ENCODE measurements at places on chromosomes 12 and 14.

DNA sequence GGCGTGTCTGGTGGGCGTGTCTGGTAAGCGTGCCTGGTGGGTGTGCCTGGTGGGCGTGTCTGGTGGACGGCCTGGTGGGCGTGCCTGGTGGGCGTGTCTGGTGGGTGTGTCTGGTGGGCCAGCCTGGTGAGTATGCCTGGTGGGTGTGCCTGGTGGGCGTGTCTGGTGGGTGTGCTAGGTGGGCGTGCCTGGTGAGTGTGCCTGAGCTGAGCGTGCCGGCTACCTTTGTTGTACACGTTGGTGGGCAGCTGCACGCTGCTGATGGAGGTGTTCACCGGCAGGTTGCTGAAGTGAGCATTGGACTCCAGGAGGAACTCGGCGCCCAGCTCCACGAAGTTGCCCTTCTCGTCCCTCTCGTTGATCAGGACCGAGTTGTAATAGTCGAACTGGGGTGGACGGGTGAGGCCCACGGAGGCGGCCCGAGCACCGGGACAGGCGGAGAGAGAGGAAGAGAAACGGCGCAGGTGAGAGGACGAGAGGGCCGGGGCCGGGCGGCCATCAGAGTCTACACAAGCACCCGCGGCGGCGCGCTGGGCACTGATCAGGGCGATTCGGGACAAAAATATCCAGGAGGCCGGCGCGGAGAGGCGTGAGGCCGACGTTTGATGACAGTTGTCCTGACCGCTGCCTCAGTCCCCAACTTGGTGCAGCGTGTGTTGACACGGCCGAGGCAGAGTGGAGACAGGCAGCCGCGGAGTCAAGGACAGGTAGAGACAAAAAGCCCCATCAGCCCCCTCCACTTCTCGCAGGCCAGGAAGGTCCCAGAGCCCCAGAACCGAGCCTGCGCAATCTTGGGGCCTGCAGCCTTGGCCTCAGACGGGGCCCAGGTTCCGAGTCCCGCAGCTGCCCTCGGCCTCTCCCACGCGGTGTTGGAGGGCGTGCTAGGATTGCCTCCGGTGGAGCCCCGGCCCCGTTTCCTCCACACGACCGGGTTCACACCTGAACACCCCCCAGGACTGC is 10.5 kb downstream of the CACNA2D4 start:
- no peak for DNase-seq

GRCh38 chr14:101241807-101242278 is 319.5 kb upstream of the DIO3 start:
- DNase-seq = no peak

DNA sequence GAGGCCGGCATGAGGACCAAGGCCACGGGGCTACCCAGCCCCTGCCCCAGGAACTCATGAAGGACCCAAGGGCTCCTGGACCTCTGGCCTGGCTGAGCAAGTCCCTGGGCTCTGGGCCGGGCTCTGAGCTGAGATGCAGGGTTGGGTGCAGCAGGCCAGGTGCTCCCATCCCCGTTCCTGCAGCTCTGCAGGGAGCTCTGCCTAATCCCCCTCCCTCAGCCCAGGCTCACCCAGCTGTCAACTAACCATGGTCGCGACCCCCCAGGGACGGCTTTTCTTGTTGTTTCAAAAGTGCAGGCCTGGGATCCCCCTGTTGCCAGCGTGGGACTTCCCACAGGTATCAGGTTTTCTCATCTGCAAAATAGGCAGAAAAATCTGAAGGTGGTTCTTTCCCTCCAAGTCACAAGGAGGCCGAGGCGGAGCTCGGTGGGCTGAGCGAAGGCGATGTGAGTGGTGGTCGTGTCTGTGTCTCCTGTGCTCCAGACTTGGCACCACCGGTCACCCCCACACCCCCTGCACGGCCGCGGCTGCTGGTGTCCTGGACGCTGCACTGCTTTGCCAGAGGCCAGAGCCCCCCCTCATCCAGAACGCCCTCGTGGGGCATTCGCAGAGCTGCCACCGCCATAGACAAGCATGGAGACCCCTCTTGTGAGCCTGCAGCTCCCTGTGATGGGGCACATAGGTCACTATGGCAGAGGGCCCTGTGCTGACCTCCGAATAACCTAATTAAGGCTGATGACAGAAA is 22.5 kb upstream of the GALNT9 start:
- DNase-seq = no peak

- no peak for DNase-seq
These were observed 92.8 kb downstream of the OTOGL start for GRCh38 chr12:80192087-80192486.
